IMR-90 (cell line): ENCODE measurements at places on chromosomes 3 and 15. TPM values are rescaled to one million over a fixed set of nuclear protein-coding genes. Genes with fewer than 3 reads are reported as not detected.

DNA sequence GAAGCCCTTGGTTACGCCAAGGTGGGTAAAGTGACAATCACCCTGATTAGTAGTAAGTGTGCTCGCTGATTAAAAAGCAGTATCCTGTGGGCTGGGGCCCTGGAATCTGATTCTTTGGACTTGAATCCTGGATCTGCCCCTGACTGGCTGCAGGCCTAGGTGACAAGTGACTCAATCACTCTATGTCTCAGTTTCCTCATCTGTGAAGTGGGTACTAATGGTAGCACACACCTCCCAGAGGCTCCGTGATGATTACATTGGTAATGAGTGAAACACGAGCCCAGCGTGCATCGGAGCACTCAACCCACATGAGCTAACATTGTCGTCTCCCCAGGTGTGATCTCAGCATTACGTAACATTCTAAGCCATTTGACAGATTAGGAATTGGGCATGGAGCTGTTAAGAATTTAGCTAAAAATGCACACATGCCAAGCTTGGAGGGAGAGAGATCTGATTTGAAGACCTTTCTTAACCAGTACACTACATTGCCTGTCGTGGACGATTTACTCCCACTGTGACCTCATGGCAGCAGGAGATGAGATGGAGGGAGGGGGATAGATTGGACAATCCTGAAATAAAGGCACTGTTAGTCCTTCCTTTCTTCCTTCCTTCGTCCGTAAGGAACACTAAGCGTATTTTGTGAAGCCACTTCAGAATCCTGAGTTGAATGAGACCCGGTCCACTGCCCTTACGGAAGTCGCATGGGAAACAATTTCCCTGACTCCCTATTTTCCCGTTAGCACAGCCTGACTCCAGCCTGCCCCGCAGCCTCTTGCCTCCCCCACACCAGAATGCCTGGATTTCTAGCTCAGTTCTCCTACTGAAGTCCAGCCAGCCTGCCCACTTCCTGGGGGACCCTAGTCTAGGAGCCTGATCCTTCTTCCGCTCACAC lies 32.1 kb downstream of the MGLL start:
- H3K4me3 ChIP-seq, result no peak overlapping the region
- H3K27ac ChIP-seq, result peak overlapping the region; percentile 99
- DNase-seq, result no peak

GRCh38 chr3:111885578-111885977 lies 26.5 kb downstream of the PHLDB2 start:
- H3K36me3 ChIP-seq, result peaks cover 13% of the 10 kb centered on the region
- H3K27me3 ChIP-seq, result no peaks in the 10 kb centered on the region
- DNase-seq, result no peak
- H3K4me3 ChIP-seq, result no peak overlapping the region
- no peak overlapping the region for H3K27ac ChIP-seq

DNA sequence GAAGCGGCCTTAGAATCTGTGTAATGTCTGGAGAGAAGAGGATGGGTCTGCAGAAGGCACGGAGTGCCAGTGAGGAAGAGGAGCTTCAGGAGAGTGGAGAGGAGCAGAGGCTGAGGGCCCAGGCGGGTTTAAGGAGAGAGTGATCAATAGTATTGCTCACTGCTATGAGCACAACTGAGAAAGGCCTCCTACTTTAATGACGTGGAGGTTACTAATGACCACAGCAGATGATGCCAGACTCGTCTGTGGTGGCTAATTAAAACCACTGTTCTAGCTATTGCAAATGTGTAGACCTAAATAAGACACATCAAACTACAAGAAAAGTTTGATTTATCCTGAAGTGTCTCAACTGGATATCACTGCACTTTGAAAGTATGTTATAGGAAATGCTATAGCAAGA lies 33.2 kb downstream of the MTMR10 start:
- H3K4me1 ChIP-seq, result peaks cover 7% of the 10 kb centered on the region
- no peak overlapping the region for H3K4me3 ChIP-seq
- H3K36me3 ChIP-seq, result peaks cover 18% of the 10 kb centered on the region
- H3K27me3 ChIP-seq, result no peaks in the 10 kb centered on the region
- no peak overlapping the region for H3K27ac ChIP-seq
- no peak for DNase-seq

- peaks cover 28% of the 10 kb centered on the region for H3K27me3 ChIP-seq
- no peak overlapping the region for H3K27ac ChIP-seq
Observed at GRCh38 chr3:150806185-150806835, 43.3 kb upstream of the SIAH2 start.

The SLC9C1 gene
- total RNA-seq, result not detected in 2 replicates

GRCh38 chr3:8856721-8857120 lies 87.3 kb upstream of the OXTR start:
- H3K27me3 ChIP-seq, result no peaks in the 10 kb centered on the region
- H3K4me1 ChIP-seq, result peaks cover 7% of the 10 kb centered on the region; the same call in 1 of the 2 replicates
- no peak overlapping the region for H3K27ac ChIP-seq
- H3K36me3 ChIP-seq, result no peaks in the 10 kb centered on the region
- peak; percentile 64 for DNase-seq
